ENCODE measurements at places on chromosomes 6 and 20.

- DNase-seq = no peak
These were observed 36.7 kb downstream of the JAG1 start for GRCh38 chr20:10637031-10637559.

- no peak for DNase-seq
These were observed 39.2 kb downstream of the GPR6 start for GRCh38 chr6:110017306-110017705.

DNA sequence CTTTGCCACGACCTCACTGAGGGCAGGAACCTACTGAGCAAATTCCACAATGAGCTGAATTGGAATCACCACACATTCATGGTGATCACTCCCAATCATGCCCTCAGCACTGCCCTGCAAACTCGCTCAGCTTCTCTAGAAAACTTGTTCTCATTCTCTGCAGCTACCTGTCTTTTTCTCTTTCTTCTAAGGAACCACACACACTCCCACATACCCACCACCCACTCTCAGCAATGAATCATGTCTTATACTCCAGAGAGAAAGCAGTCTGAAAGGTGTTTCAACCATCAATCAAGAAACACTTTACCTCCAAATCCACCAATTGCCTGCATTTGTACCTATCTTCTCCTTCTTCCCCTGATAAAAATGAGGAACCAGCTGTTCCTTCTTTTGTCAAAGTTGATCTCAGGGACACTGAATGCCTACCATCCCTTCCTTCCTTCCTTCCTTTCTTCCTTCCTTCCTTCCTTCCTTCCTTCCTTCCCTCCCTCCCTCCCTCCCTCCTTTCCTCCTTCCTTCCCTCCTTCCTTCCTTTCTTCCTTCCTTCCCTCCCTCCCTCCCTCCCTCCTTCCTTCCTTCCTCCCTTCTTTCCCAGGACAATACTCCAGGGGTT lies 84.6 kb upstream of the SGK1 start:
- DNase-seq = no peak

GRCh38 chr20:31484001-31484400 lies 8.9 kb downstream of the REM1 start:
- no peak for DNase-seq

DNA sequence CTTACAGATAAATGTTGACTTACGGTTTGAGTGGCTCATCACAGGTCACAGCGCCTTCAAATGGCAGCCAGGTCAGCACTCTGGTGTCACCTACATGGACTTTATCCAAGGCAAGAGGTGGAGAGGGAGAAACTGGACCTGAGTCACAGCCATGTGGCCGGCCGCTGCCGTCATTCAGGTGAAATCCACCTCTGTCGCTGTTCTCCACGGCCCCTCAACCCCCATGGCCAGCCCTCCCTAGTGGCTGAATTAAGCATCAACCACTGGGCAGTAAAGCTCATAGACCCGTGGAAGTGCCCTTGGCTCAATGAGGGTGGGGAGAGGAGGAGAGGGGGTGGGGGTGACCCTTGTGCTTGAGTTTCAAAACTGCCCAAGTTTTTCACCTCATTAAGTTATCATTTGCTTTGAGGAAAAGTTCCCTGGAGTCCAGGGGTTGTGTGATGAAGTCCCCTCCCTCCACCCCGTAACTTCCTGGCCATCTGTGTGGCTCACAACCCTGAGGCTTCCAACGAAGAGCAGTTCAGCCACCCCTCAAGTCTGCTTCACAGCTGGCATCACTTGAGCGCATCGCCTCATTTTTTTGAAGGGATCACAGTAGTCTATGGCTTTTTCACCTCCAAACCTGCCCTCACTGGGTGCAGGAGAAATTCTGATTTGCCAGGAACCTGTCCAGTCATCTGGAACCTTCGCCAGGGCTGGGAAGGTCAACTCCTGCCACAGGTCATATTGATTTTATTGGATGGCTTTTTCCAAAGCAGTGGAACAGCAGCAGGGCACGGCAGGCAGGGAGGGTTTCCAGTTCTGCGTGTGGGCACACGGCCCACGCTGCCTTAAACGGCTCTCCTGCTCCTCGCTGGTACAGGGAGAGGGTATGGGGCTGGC lies 43.5 kb upstream of the APCDD1L start:
- DNase-seq = no peak

GRCh38 chr20:13545790-13546189 lies 92.9 kb downstream of the TASP1 start:
- DNase-seq = no peak
